ENCODE measurements at places on chromosomes 6 and 20. TPM values are rescaled to one million over a fixed set of nuclear protein-coding genes. Genes with fewer than 3 reads are reported as not detected.

The BCAS1 gene
- polyA plus RNA-seq = 0.01 TPM

The PRSS16 gene
- not detected for polyA plus RNA-seq

The KCNK17 gene
- not detected for polyA plus RNA-seq

The PTPRK gene
- polyA plus RNA-seq = 0.01 TPM

The ASF1A gene
- 14.4 TPM for polyA plus RNA-seq

The OOEP gene
- not detected for polyA plus RNA-seq

The RAET1G gene
- not detected for polyA plus RNA-seq

The PGC gene
- polyA plus RNA-seq = not detected

The ALDH5A1 gene
- 0.33 TPM for polyA plus RNA-seq

The RIPOR2 gene
- 181 TPM for polyA plus RNA-seq
